AG09319 (cell line): ENCODE measurements at places on chromosomes 7 and 10.

- DNase-seq: no peak
Observed at GRCh38 chr10:131871673-131872005, 29.2 kb upstream of the PPP2R2D start.

DNA sequence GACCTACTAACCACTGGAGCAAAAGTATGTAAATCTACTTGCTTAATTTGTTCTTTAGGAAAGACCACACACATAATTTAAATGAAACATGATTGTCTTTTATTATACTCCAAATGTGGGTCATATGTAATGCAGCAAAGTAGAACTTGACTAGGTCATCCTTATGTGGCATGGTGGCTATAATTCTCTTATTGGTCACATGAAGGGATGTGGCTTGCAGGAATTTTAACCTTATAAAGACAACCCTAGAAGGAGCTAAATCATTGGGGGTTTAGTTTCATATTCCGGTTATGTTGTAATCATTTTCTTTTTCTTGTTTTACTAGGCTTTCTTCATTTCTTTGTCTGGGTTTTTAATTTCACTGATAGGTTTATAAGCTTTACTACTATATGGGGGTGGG is 93.9 kb downstream of the SEPTIN7 start:
- no peak for DNase-seq

DNA sequence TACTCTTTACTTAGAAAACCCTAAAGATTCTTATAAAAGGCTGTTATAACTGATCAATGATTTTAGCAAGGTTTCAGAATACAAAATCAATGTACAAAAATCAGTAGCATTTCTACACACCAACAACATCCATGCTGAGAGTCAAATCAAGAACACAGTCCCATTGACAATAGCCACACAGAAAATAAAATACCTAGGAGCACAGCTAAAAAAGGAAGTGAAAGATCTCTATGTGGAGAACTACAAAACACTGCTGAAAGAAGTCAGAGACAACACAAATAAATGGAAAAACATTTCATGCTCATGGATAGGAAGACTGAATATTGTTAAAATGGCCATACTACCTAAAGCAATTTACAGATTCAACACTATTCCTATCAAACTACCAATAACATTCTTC is 427.0 kb downstream of the KCNMA1 start:
- DNase-seq: no peak

GRCh38 chr7:150340024-150340749 is 1.2 kb downstream of the RARRES2 start:
- peak; percentile 32 for DNase-seq

GRCh38 chr7:155339474-155339873 is 41.8 kb downstream of the INSIG1 start:
- no peak for DNase-seq

DNA sequence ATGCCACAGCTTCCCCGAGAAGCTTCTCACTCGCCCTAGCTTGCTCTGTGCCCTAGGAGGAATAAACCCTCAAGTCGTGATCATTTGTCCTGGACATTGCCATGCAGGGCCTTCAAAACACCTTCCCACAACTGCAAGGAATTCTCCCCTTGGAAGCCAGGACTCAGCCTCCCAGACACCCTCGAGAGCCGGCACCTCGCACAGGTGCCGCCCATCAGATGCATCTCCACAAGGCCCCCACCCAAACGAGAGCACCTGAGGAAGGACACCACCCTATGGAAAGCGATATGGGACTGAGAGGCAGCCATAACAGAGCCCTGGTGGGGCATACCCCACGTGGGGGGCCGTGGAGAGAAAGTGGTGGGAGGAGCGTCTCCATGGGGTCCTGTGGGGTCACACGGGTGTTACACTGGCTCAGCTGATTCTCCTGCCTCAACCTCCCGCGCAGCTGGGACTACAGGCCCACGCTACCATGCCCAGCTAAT is 77.6 kb upstream of the FOXK1 start:
- no peak for DNase-seq

DNA sequence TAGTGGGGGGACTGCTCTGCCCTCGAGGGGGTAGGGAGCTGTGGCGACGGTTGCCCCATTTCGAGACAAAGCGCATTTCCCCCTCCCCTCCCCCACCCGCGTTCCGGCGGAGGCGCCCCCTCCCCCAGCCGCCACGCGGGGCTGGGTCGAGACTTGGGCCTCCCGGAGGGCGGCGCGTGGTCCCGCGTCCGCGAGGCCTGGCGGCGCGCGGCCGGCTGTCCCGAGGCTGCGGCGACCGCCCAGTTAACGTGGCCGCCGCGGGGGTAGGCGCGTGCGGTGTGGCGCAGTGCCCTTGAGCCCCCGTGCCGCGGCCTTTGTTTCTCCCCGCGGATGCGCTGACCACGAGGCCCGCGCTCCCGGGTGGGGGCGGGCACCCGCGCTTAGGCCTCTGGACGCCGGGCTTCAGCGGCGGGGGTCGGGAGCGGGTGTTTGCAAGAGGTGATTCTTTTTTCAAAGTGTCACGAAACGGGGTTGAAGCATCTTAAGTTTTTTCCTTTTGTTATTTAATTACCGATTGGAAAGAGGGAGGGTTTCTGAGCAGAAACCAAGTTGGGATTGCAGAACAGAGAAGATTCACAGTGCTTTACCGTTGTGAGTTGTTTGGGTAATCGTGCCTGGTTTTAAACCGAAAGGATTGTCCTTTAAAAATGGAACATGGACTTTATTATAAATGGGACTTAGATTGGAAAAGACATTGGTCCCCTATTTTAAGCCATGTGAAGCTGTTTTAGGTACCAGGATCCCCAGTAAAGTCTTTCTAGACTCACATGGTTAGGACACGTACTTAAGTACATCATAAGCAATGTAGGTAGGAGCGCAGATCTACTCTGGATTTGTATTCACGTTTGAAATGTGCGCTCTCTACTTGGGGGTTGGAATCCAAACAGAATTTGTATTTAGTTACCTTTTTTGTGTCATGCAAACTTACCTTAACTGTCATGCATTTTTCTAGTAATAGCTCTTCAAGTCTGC is 760 bp downstream of the CBX3 start:
- no peak for DNase-seq

- no peak for DNase-seq
Observed at GRCh38 chr10:74114041-74114448, 36.6 kb downstream of the AP3M1 start.

- no peak for DNase-seq
Observed at GRCh38 chr10:94024407-94024806, 30.7 kb downstream of the PLCE1 start.

- DNase-seq: no peak
Observed at GRCh38 chr10:120945801-120946302, 94.7 kb downstream of the WDR11 start.
